Heart right ventricle (tissue), 16 donors: ENCODE measurements at places on chromosomes 12 and 14. TPM values are rescaled to one million over a fixed set of nuclear protein-coding genes. Genes with fewer than 3 reads are reported as not detected.

- no peak for DNase-seq
These were observed 71.8 kb upstream of the BCAT1 start for GRCh38 chr12:25020621-25021243.

GRCh38 chr12:4307593-4308333, 13.2 kb upstream of the TIGAR start:
- peak; percentile 70 for DNase-seq

DNA sequence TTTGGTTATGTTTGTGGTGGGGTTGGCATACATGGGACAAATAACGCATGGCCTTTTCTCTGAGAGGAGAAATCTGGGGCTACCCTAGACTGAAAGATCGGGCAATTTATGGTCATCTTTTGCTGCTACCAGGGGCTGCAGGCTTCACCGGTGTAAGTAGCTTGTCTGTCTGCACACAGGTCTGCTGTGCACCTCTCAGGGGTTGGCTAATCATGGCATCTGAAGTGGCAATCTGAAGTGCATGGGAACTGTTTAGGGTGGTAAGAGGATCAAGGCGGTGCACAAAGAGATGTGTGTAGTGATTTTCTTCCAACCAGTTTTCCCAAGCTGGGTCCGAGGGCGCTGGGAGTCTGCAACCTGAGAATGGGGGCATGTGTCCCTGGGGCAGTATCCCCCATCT, 141.3 kb downstream of the EMP1 start:
- DNase-seq = no peak

- DNase-seq = no peak
These were observed 370.6 kb downstream of the FUT8 start for GRCh38 chr14:65783101-65783500.

DNA sequence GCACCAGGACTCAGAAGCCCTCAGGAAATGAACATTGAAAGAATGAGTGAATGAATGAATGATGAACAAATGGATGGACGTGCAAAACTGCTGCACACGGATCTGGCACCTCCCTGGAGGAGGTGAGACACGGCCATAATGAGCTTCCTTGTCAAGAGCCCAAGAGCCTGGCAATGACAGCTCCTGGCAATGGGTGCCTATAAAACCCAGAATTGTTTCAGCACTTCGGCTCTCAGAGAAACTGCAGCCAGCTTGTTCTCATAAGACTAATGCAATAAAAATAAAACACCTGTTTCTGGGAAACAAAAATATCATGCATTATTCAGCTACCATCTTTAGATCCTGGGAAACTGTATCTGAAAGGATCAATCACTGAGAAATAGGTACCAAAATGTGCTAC, 200.5 kb upstream of the SFSWAP start:
- no peak for DNase-seq

DNA sequence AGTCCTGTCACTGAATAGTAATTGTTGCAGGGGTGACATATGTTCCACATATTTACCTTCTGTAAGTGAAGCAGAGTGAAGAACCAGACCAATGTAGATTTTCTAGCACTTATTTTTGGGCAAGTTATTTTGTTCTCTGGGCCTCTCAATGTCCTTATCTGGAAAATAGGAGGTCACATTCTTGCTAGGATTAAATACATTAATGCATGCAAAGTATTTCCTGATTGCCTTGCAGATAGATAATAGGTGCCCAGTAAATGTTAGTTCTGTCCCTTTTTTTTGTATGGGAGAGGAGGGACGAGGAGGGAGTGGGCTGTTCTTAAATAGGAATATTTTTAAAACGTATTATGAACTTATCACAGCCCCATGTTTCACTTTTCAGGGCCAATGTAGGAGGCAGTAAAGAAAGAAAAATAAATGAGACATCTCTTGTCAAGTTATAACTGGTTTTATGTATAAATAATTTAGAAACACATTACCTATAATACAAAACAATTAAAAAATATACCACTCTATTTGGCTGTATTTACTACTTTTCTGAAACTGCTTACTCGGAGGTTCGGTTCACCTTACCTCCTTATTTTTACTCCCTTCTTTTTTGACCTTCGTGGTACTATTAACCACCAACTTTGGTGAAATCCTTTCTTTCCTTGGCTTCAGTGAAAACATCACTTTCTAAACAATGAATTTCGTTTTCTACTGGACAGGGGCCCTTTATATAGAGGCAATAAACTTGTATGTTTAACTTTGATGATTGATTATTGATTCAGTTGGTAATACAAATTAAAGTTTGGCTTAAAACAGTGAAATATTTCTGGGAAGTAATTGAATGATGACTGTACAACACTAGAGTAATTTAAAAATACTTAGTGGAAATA, 41.9 kb downstream of the DIP2B start:
- no peak for DNase-seq

GRCh38 chr14:97688631-97689336, 891.6 kb downstream of the VRK1 start:
- DNase-seq = no peak

- DNase-seq = no peak
These were observed 18.4 kb downstream of the CMKLR1 start for GRCh38 chr12:108320507-108321293.

GRCh38 chr14:52332269-52332668, 18.2 kb downstream of the PTGER2 start:
- DNase-seq = no peak

Gene LETMD1
- 17.7 TPM for total RNA-seq
